ENCODE measurements at places on chromosomes 1 and 21.

- DNase-seq = no peak
These were observed 98.3 kb downstream of the COQ8A start for GRCh38 chr1:227038401-227038800.

GRCh38 chr1:151540982-151541377 is 871 bp downstream of the TUFT1 start:
- no peak for DNase-seq

DNA sequence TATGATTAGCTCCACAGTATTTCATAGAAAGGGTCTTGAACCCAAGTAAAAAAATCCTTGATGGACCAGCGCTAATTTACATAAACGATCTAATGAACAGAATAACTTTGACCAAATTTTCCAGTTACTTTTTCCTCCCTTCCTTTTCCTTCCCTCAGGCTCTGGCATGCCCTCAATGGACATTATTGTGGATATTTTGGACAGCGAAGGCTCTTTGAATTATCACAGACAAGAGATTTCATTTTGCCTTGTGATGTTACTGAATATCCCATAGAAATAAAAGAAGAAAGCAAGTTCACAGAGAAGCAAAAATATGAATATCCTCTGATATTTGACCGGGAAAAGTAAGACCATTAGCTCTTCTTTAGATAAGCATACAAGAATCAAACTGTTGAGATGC is 60.3 kb upstream of the EXO1 start:
- no peak for DNase-seq

DNA sequence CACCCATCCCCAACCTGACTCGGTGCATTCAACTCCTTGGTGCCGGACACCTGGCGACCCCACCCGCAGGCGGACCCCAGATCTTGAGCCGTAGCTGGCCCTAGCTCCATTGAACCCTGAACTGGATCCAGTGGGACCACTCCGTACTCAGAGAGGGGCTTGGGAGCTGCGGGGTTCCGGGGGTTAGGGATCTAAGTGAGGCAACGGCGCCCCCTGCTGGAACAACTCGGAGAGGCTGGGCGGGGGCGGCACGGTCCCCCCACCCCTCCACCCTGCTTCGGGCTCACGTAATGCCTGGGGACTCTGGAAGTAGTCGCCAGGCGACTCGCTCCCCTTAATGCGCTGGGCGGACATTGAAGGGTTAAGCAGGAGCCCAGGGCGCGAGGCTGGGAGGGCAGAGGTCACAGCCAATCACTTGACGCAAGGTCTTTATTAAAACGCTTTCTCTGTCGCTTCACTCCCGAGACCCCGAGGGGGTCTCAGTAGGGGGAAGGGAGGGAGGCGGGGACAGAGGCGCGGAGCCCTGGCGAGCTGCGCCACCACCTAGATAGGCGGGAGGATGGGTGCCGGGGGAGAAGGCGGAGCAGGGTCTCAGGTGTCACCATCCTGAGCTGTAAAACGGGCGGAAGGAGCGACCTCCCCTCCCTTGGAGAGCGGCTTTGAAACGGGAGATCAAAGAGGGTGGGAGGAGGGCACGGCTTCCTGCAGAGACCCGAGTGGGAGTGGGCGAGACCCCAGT is 704 bp upstream of the CRABP2 start:
- DNase-seq = no peak

DNA sequence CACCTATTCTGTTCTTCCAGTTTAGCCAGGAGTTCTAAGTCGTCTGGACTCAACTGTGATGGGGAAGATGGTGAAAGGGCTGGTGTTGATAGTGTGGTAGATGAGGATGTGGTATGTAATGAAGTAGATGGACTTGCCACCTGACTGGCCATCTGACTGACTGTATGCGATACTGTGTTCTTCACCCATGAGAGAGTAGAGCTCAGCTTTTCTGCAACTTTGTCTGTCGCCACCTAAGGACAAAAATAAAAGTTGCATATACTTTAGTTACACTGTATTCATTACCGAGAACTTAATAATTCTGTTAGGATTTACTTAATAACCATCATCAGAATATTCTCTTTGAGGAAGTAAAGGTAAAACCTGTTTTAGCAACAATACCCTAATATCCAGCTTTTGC is 48.5 kb downstream of the EVI5 start:
- no peak for DNase-seq

DNA sequence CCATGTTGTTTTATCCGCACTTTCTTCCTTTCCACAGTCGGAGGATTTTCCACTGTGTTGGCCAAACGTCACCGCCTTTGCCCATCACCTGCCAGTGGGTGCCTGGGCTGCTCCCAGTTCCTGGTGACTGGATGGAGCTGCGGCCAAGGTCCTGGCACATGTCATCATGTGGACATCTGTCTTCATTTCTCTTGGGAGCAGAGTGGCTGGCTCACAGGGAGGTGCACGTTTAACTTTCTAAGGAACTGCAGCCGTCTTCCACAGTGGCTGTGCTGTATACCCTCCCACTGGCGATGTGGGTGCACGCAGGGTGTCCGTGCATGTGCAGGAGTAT is 19.5 kb upstream of the RNF223 start:
- no peak for DNase-seq

- DNase-seq = no peak
These were observed 75.4 kb downstream of the SLC25A24 start for GRCh38 chr1:108124622-108125311.

DNA sequence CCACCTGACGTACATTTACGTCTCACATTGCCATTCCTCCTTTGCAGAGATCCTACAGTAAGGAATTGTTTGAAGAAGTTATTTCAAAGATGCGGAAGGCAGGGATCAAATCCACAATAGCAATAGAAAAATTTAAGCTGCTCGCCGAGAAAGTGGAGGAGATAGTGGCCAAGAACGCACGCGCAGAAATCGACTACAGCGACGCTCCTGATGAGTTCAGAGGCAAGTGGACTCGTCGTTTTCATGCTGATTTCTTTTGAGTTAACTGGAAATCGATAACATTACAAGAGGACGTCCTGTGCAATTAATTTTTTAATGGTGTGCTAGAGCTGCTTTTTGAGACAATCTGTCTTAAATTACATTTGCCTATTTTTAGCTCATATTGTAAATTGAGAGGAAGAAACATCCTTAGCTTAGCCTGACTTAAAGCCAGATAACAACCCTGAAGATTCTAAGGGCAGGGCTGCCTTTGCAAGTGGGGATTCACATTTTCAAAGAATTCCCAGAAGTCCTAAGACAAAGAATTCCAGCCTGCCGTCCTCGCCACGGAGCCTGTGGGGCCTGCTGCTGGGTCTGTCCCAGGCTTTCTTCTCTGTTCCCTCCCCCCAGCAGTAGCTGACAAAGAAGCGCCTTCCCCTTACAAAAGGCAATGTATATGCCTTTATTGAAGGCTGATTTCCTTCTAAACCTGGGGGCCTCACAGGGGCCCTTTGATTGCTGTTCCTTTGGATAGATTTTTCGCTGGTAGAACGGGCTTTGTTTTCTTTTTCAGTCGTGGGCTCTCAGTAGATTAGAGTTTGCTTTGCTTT is 31.6 kb upstream of the KIF1B start:
- DNase-seq = no peak

- DNase-seq = no peak
These were observed 95.9 kb downstream of the DDX20 start for GRCh38 chr1:111851552-111851951.

GRCh38 chr1:68624233-68624632 is 127.4 kb upstream of the DEPDC1 start:
- DNase-seq = no peak

GRCh38 chr1:213124590-213124989 is 73.5 kb downstream of the RPS6KC1 start:
- no peak for DNase-seq

- DNase-seq = peak; percentile 62
These were observed 17.2 kb upstream of the RASSF5 start for GRCh38 chr1:206489980-206490770.

- DNase-seq = no peak
These were observed 2.7 kb downstream of the IL10RB start for GRCh38 chr21:33268737-33269441.

- no peak for DNase-seq
These were observed 60.1 kb upstream of the USP24 start for GRCh38 chr1:55275151-55275748.

DNA sequence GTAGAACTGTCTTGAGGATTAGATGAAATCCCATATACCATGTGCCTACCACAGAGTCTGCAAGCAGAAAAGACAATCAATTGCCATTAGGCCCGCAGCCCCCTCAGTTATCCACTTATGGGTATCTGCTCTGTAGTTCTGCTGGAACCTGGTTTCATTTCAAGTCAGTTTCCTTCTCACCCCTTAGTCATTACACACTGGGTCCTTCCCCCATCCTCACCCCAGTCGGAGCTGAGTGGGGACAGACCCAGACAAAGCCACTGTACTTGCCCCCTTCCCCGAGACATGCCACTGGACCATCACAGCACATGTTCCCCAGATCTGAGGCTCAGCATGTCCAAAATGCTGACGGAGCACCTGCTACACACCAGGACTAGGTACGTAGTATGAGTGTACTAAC is 21.2 kb downstream of the PGLYRP3 start:
- DNase-seq = no peak

GRCh38 chr1:241610056-241610815 is 29.9 kb downstream of the CHML start:
- DNase-seq = no peak

DNA sequence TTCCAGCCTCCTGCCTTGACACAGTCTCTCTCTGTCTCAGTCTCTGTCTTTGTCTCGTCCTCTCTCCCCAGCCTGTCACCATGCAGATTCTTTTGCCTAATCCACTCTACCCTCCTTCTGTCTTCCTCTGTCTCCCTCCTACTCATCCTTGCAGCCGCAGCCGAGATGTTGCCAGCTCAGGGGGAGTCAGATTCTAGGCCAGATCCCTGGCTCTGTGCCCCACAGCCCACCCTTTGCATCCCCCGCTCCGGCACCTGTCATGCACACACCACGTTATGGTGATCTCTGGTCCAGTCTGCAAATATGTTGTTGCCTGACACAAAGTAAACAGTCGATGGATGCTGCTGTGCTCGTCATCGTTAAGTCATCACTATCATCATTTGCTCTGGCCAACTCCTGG is 35.5 kb upstream of the IGSF21 start:
- DNase-seq = no peak
